ENCODE measurements at places on chromosomes 13 and 19.

DNA sequence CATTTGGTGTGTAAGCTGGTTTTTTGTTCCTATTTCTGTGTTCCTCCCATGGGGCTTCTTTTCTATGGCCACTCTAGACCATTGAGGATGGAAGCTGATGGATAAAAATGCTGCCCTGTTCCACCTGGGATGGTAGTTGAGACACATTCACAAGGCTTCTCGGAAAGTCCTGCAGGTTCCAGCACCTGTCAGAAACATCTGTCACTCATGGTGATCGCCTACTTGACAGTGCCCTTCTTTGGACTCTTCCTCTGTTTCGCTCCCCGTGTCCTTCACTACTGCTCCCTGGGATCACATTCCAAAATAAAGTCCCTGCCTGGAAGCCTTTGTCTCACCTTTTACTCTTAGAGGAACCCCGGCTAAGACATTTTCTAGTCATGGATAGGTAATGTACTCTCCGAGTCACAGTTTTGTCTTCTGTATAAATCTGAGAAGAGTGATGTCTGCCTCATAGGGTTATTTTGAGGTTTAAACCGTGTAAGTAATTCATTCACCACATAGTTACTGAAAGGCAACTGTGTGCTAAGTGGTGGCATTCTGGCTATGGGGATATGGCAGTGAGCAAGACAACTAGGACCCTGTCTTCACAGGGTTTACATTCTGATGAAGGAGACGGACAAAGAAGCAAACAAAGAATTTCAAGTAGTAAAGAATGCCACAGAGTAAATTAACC, 21.0 kb downstream of the UBAC2 start:
- no peak for DNase-seq

DNA sequence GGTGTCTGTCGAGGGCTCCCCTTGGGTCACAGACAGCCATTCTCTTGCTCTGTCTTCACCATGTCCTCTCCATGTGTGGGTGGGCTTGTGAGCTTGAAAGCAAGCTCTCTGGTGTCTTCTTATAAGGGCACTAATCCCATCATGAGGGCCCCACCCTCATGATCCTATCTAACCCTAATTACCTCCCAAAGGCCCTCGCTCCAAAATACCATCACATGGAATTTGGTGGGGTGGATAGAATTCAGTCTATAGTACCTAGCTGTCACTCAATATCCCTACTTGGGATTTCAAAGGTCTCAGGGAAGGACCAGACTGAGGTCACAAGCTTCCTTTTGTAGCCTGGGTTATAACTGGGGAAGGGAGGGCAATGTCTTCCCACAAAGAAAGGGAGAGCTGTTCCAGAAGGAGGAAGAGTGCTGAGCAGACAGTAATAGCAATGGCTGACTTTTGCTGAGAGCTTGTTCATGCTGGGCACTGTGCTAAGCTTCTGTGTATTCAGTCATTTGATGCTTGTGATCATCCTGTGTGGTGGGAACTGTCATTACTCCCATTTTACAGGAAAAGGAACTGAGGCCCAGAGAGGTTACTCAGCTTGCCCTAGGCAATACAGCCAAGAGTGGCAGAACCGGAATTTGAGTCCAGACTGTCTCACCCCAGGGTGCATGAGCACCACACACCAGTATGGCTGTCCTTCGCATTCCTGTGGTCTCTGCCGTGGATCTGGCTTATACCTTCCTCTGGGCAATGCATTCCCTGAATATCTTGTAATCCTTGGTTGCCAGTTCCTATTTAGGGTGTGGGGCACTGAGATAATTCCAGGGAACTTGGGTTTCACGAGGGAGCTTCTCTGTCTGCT, 8.2 kb downstream of the FXYD5 start:
- DNase-seq = no peak

DNA sequence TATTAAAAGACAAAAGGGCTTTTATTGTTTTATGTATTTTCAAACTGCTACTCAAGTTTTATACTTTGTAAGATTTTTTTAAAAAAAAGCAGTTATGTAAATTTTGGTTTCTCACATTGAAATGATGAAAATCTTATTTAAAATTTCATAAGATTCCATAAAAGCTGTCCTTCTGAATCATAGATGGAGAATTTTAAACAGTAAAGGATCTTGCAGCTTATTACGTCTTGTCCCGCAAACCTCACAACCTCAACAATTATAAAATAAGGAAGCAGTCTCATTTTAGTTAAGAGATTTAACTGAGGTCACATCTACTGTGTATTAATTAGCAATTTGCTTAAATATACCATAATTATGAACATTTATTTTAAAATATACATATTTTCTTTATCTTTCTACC, 581.0 kb upstream of the SPRY2 start:
- no peak for DNase-seq

- DNase-seq = no peak
Measured at GRCh38 chr13:38518328-38518727, 168.5 kb upstream of the FREM2 start.

- DNase-seq = peak; percentile 51
Measured at GRCh38 chr19:7534531-7535046, 928 bp upstream of the PNPLA6 start.

GRCh38 chr19:47228937-47229675, 1.9 kb downstream of the BBC3 start:
- DNase-seq = no peak

DNA sequence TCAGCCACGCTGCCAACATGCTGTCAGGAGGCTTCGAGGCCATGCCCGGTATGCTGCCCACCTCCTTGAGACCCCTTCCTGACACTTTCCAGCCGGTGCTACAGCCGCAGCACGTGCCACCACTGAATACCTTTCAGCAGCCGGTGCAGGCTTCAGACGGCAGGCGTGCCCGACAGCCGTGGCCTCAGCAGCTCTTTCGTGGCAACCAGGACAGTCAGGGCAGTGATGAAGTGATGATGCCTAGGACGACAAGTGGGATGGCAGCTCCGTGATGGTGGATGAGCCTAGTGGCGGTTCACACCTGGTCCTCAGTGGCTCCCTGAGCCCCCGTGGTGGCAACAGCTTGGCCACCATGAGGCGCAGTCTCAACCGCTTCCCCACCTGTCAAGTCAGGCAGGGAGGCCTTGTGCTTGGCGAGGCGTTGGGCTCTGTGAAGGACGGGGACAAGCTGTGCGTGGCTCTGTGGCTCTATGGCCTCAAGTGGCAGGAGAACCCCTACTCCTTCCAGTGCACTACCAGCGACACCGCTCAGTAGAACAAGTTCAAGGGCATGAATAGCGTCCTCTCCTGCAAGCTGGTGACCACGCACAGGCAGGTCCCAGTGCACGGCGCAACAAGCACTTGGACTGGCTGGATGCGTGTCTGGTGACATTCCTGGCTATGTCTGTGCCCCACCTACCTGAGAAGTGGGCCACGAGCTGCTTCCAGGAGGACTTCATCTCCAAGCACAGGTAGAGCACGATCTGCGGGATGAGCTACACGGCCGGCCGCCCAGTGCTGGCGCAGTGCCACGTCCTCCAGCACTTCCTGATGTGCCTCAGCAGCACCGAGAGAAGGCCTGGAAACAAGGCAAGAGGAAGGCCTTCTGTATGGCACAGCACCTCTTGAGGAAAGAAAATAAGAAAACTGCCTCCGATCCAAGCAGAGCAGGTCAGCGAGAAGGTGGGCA, 18.2 kb upstream of the ZNF14 start:
- no peak for DNase-seq

DNA sequence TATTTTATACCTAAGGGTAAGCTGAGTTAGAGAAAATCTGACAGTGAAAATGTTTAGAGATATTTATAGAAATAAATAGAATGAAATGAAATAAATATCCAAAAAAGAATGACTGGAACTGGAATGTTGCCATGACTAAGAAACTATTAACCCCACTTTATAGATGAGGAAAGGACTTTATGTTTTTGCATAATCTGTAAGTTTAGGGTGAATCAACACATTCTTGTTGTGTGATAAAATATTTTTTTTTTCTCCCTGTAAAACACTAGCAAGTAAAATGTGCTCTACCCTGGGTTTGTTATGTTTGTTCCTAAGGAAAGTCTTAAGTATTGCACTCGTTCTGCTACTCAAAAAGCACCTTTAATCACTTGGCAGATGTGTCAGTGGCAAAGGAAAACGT, 83.8 kb upstream of the KL start:
- no peak for DNase-seq

DNA sequence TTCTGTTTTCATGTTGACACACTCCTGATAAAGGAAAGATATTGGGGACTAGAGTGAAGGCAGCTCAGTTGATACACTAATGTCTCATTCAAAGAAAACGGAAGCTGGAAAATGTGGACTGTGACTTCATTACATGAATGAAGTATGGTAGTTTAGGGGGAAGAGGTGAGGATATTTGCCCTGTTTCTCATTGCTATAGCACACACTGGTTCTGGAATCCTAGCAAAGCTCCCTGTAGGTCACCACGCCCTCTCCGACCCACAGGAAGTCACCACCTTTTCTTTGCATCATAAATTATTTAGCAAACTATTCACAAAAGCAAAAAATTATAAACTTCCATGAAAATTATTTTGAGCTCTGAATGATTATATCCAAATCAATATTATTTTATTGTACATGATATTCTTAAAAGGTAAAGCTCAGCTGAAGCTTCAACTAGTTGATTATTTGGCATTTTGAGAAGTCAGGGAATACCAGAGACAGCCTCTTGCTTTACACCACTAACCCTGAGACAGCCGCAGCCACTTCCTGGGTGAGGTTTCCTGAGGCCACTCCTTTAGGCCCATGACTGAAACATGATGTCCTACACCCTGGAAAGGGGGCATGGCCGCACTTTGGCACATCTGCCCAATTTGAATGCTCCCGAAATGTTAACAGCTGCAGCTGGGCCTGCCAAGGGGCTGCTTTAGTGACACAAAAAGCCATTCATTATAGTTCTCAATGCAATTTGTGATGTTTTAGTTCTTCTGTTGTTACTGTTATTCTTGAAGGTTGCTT, 50.0 kb upstream of the WDFY2 start:
- DNase-seq = no peak

DNA sequence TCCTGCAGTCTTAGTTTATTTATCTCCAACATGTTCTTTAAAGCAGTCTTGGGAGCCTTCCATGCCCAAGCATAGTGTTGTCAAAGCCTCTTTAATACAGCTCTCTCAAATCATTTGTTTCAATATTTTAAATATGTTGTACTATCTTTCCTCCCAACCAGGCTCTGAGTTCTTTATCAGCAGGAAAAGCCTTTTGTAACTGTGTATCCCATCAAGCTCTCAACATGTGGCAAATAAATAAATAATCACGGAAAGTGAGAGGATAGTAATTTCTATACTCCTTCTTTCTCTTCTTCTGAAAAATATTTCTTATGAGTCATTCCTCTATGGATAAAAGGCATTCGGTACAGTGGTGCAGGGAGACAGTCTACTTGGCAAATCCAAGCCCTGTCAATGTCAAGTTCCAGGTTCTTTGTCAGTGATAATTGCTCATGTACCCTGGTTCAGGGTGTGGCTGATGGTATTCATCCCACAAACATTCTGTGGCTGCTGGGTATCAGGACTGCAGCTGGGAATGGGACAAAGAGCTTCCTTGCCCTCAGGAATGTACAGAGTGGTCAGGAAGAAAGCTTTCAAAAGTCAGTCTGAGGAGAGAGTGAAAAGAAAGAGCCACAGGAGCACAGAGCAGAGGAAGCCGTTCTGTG, 384.3 kb downstream of the EFNB2 start:
- DNase-seq = peak; percentile 90

DNA sequence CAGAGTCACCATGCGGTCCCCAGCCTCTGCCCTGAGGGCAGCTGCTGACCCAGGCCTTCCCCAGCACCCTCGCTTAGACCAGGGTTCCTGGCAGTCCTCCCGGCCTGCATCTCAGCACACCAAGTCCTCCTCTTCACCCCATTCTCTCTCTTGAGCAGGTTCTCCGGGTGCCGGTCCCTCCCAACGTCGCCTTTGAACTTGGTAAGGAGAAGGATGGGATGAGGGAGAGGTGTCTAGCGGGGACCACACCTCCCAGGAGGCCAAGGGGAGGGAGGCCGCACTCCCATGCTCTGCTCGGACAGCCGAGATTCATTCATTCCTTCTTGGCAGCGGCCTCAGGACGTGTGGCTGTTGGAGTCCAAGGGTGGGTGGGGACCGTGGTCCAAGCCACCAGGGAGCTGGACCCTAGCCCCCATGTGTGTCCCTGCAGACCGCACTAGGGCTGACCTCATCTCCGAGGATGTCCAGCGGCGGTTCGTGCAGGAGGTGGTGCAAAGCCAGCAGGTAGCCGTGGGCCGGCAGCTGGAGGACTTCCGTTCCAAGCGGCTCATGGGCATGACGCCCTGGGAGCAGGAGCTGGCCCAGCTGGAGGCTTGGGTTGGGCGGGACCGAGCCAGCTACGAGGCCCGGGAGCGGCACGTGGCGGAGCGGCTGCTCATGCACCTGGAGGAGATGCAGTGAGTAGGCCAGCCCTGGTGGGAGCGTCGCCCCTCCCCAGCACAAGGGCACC, 9.4 kb downstream of the ARHGEF1 start:
- no peak for DNase-seq

GRCh38 chr19:16397791-16398529, 73.3 kb downstream of the KLF2 start:
- DNase-seq = no peak

- no peak for DNase-seq
Measured at GRCh38 chr19:6482343-6482686, 728 bp upstream of the DENND1C start.

DNA sequence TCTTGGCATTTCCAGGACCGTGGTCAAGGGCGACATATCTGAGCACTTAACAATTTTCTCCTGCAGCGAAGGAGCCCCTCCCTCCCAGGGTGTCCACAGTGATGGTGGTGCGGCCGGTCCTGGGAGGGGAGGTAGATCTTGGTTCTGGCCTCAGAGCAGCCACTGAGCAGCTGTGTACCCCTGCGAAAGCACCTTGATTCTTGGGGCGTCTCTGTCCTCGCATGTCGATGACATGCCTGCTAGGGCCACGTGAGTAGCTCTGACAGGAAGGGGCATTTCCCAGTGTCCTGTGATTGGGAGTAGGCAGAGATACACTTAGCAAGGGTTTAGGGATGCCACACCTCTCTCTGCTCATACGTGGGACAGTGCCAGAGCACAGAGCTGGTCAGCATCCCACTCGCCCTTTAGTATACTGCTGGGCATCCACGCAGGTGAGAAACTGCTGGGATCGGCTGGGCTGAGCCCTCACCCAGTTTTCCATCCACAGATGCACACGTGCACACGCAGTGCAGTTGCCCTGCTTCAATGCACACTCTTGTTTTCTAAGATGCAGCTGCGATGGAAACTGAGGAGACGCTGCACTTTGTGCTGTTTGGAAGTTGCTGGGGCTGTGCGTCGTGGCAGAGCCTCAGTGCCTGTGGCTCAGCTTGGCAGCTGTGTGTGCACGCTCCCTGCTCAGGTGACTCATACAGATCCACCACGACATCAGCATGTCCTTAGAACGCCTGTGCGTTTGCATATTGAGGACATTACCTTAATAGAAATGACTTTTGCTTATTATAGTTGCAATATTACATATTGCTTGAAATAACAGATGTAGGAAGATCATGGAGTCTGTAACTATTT, 66.8 kb downstream of the TEX29 start:
- no peak for DNase-seq

GRCh38 chr19:13830741-13831536, 35.7 kb downstream of the ZSWIM4 start:
- no peak for DNase-seq
